ENCODE measurements at places on chromosomes 3 and 15.

DNA sequence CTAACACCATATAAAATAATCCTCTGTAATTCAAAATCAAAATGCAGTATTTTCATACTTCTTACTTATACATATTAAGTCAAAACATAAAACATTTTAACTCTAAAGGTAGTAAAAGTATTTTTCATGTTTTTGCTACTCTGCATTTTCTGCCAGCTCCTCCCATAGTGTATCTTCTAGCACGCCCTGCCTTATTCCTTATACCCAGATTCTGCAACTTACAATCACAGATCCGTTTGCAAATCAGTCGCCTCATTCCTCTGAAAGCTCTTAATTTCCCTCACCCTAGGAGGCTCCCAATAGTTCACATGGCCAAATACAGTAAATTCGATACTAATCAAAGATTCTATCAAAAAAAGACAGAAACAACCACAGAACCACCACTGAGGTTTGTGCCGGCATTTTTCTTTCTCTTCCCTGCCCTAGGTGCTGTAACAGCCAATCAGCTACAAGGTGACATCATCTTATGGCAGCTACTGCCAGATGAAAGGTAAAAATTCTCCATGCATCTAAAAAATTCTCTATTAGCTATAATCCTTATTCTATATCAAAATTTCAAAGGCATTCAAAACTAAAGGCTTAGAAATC, 72.9 kb downstream of the CLASP2 start:
- DNase-seq, result peak; percentile 26

GRCh38 chr3:147311716-147312115, 94.6 kb downstream of the ZIC4 start:
- no peak for DNase-seq

DNA sequence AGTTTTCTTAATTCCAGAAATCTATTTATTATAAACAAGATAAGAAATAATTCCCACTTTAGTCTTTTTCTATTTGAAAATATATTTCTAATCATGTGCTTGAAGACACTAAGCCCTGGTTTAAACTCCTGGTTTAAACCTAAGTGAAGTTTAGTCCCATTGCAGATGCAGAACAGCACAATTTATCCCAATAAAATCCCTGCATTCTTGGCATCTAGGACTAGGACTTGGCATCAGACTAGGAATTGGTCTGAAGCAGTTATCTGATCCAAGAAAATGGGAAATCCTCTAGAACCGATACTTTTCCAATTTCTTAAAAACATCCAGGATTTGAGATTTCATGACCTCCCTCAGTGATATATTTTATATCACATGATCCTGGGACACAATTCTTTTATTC, 168.8 kb upstream of the VEPH1 start:
- DNase-seq, result no peak

- DNase-seq, result no peak
These were observed 7.3 kb upstream of the ZBTB38 start for GRCh38 chr3:141360888-141361598.

- DNase-seq, result no peak
These were observed 1.1 kb downstream of the C2CD4B start for GRCh38 chr15:62164014-62164395.

DNA sequence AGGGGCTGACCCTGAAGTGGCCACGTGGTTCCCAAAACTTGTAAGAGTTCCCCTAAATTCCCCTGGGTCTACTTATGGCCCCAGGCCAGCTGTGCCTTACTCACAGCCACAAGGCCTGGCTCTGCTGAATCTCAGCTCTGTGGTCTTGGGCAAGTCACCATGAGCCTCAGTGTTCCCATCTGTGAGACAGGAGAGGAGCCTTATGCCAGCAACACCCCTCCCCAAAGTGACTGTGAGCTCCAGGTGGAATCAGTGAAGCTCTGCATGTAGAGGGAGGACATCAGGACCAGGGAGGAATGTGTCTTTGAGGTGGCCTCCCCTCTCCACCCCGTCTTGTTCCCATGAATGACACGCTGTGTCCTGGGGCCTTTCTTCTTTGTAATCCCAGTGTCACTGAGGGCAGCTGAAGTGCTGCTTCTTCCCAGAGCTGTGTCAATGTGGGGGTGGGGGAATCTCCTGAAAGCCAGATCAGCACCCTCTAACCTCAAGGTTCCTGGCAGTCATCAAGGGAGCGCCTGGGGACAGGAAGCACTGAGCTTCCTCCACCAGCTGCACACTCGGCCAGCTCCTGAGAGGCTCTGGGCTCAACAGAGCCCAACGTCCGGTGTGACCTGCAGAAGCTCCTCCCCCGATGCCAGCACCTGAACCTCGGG, 258.9 kb downstream of the UACA start:
- peak; percentile 48 for DNase-seq

DNA sequence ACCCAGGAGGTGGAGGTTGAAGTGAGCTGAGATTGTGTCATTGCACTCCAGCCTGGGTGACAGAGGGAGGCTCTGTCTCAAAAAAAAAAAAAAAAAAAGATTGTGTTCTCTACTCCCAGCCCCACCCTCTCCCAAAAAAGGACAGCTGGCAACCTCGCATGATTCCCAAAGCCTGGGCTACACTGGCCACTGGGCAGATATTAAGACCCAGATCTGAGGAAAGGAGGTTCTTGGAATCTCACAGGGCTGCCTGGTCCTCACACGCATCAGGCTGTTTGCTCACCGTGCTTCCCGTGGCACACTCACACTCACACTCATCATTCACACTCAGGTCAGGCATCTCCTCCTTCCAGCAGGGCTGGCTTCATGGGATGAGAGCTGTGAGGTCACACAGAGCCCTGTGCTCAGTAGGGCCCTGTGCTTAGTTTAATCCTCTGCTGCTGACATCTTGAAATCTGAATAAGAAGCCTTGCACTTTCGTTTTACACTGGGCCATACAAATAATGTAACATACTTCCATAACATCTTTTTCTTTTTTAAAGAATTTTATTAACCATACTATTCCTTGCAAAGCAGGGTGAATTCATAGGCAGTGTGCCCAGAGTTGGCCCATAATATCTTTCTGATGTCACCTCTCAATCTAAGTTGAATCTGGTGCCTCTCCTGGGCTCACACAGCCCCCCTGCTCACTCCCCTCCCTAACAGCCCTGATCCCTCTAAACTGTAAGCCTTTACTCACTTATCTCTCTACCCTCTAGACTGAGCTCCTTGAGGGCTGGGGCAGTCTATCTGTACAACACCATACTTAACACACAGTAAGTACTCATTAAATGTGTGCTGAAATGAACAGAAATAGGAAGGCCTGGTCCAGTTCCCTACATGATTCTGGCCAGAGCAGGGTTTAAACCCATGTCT, 50.2 kb upstream of the C15orf39 start:
- DNase-seq, result no peak

DNA sequence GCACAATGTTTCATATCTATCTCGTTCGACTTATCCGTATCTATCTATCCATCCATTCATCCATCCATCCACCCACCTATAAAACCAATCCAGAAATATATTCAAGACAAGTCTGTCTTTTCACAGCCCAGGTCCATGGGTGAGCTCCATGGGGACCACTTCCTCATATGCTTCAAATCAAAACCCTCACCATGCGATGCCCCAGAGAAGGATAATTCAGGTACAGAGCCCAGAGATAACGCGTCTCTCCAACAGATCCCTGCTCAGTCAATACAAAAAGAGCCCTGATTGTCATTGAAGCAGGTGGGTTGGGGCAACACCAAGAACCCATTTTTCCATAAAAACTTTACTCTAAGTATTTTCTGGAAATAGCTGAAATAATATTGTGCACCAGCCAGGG, 47.2 kb downstream of the PCSK6 start:
- DNase-seq, result no peak

- DNase-seq, result peak; percentile 88
These were observed 152.3 kb downstream of the IGF1R start for GRCh38 chr15:98800437-98801233.

DNA sequence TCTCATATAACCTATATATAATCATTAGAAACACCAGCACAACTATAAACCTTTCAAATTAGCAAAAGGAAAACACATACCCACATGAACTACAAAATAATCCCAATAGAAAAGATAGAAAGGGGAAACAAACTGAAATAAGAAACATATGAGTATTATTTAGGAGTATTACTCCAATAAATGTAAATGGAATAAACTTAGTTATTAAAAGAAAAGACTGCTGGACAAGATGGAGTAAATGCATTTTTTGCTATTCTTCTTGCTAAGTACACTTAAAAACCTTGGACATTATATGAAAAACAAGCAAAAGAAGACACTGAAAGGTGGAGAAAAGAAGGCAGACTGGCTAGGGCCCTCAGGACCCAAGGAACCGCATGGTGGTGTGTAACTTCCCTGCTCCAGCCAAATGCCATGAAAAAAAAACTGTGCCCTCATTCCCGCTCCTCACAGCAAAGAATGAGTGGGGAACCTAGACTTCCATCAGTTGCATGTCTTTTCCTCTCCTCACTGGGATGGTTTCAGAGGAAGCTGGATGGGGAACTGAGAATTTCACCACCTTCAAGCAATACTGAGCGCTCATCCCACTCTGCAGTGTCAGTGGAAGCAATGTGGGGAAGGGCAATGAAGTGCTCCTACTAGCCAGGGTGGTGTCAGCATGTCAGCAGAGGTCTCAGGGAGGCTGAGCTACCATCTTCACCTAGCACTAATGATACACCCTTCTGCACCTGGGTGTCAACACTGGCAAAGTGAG, 43.7 kb upstream of the ADAMTS17 start:
- DNase-seq, result no peak

DNA sequence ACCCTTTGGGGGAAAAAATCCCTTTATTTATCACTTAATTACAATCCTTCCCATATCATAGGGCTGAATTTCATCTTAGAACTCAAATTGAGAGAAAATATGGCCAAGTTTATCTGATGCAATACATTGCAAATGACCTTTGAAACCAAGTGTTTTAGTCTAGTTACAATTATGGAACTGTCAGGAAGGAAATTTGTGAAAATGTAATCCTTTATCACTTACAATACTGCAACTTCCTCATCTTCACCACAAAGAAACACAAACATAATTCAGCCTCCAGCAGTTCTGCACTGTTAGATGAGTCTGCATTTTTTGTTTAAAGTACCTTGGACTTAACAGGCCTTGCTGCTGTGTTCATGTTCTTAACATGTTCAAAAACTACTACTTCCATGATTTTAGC, 4.6 kb downstream of the CCPG1 start:
- DNase-seq, result no peak

DNA sequence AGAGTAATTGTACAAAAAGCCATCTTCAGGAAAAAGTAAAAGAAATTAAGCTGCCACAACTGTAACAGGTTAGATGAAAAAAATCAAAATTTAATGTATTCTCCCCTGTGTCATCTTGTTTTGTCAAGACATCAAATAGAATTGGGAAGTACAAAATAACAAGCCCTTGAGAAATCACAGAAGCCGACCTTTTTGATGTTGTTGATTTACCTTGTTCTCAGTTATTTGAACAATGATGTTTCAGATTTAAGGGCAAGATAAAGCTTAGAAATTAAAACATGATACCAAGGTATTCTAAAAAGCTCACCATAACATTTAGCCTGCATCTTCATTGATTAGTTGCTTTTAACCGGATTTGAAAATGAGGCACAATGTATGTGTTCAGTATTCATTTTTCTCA, 523.0 kb downstream of the FOXP1 start:
- no peak for DNase-seq

GRCh38 chr3:184099806-184100686, 3.2 kb downstream of the HTR3E start:
- DNase-seq, result no peak

DNA sequence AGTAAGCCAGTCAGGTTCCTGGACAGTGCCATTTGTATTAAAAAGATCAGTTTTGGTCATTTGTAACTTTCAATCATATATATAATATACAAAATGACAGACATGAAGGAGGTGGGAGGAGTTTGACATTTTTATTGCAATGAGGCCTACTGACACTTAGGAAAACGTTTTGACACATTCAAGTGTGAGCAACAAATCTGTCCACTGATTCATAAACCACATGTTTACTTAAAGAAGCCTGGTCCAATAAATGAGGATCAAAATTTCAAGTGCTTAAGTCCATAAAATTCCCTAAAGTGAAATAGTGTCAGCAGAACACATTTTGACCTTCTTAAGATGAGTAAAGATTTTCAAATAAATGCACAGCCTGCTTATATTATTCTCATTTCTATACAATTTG, 137.3 kb downstream of the MECOM start:
- DNase-seq, result no peak

DNA sequence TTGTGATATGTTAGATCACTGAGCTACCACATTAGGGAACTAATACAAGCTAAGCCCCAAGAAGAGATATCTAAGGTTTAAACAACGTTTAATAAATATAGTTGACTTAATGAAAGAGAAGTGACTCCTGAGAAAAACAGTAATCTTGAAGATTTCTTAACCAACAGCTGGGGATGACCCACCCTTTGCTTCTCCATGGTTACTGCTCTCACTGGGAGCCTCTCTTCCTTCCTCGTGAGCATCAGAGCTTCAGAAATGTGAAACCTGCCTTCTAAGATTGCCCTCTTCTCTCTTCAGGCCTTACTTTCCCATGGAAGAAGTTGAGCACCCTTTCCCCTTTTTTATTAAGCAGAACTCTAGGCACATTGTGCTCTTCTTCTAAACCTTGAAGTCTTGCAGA, 132.2 kb upstream of the NR2E3 start:
- no peak for DNase-seq

DNA sequence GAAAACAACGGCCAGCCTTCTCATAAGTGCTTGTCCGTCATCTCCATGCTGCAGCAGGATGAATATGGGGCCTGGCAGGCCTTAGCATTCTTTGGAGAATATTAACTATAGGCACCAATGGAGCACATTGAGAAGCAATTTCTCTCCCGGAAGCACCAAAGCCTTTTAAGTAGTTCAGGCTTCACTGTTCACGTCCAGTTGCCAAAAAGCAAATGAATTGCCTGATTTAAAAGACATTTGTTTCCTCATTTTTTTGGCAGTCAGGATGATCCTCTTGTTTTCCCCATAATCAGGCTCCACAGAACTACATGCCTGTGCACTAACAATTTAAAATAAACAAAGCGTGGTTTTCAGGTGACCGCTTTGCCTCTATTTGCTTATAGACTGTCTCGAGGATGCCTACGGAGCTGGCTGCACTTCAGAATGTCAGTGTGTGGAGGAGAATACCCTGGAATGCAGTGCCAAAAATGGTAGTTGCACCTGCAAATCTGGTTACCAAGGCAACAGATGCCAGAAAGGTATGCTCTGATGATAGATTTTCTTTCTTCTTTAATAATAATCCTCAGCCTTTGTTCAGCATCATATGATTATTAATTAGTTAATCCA, 725.2 kb upstream of the GOLIM4 start:
- DNase-seq, result peak; percentile 32

DNA sequence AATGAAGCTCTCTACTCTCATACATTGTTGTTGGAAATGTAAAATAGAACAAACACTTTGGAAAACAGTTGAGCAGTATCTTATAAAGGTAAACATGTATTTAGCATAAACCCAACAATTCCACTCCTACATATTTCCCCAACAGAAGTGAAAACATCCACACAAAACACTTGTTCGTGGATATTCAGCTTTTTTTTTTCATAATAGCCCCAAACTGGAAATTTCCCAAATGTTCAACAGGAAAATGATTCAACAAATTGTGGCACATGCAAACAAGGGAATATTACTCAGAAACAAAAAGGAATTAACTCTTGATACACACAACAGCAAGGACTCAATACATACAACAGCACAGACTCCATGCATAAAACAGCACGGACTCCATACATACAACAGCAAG, 28.5 kb downstream of the RFTN1 start:
- no peak for DNase-seq
